ENCODE measurements at places on chromosomes 7 and 10. TPM values are rescaled to one million over a fixed set of nuclear protein-coding genes. Genes with fewer than 3 reads are reported as not detected.

- no peaks in the 10 kb centered on the region for H3K27me3 ChIP-seq
- no peak for DNase-seq
- H3K4me1 ChIP-seq: no peaks in the 10 kb centered on the region
Measured at GRCh38 chr7:92461027-92462003, 14.0 kb downstream of the GATAD1 start.

DNA sequence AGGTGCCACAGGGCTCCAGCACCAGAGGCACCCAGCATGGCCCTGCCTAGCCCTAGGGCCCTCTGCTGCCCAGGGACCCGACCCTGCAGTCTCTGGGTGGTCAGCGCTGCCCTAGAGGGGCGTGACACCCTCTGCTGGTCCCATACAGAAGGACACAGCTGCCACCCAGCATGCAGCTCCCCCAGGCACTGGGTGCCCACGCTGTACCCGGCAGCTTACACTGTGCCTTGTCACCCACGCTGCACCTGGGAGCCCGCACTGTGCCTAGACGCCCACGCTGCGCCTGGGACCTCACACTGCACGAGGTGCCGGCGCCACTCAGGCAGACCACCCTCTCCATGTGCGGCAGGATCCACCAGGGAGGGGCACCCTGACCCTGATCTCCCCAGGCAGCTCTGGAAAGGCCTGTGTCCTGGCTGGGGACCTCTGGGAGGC, 55.2 kb downstream of the PWWP2B start:
- H3K4me3 ChIP-seq: peak overlapping the region; percentile 61
- peak; percentile 41 for DNase-seq
- H3K27ac ChIP-seq: peak overlapping the region; percentile 96
- H3K27me3 ChIP-seq: no peaks in the 10 kb centered on the region
- no peaks in the 10 kb centered on the region for H3K36me3 ChIP-seq

The HPSE2 gene
- not detected for polyA plus RNA-seq

The CYP3A4 gene
- polyA plus RNA-seq: not detected
